ENCODE measurements at places on chromosomes 1 and 21.

- no peak for DNase-seq
Measured at GRCh38 chr1:183375381-183375780, 42.8 kb downstream of the NMNAT2 start.

DNA sequence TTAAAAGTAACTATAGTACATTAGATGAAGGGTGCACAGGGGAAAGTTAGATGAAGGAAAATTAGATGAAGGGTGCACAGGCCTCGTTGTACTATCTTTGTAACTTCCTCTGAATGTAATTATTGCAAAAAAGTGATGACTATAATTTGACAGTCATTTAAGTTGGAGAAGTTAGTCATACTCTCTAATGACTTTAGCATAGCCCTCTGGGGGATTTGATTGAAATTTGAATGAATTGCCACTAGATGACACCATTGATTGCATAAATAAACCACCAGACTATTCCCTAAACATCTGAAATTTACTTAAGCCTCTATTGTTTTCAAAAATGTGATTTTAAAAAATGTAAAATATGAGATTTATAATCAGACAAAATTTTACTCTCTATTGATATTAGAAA, 102.6 kb downstream of the TPR start:
- no peak for DNase-seq

- DNase-seq: peak; percentile 4
Measured at GRCh38 chr1:176119549-176119948, 87.5 kb downstream of the COP1 start.

GRCh38 chr1:227913764-227914721, 33.7 kb downstream of the WNT9A start:
- no peak for DNase-seq

DNA sequence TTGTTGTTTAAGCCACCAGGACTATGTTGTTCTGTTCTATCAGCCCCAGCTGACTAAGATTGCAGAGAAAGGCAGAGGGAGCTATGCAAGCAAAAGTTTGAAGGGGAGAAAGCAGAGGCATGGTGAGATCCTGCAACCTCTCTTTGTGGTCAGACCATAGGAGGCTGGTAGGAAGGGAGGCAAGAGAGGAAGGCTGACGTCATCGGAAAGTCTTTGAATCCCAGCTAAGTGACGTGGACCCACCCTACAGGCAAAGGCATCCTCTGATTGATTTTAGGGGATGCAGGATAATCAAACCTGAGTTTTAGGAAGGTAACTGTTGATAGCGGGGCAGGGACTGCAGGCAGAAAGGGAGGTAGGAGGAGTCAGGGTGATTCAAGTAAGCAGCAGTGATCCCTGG, 23.3 kb upstream of the TNNI1 start:
- DNase-seq: no peak

- no peak for DNase-seq
Measured at GRCh38 chr21:37240978-37241377, 26.2 kb downstream of the VPS26C start.

- no peak for DNase-seq
Measured at GRCh38 chr21:42413093-42413492, 9.4 kb downstream of the UBASH3A start.

- DNase-seq: no peak
Measured at GRCh38 chr1:241895013-241895412, 47.0 kb downstream of the EXO1 start.

GRCh38 chr1:84719543-84720217, 29.4 kb upstream of the SSX2IP start:
- DNase-seq: no peak

GRCh38 chr1:162252214-162252613, 124.4 kb downstream of the SPATA46 start:
- no peak for DNase-seq

- DNase-seq: no peak
Measured at GRCh38 chr1:208903251-208903905, 659.2 kb upstream of the PLXNA2 start.

DNA sequence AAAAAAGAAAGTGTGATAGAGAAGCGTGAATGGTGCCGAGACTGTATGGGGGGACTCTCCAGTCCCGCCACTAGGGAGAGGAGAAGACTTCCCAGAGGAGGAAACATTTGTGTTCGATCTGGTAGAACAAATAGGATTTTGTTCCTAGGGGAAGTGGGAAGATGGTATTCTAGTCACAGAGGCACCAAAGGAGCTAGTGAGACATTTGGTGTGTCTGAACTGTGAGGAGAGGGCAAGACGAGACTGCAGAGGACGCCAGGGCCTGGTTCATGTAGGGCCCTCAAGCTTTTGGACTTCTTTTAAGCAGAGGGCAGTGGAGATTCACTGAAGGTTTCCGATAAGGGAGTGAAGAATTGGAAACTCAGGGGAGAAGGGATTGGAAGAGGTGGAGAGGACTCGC, 2.9 kb downstream of the BTBD19 start:
- DNase-seq: no peak

DNA sequence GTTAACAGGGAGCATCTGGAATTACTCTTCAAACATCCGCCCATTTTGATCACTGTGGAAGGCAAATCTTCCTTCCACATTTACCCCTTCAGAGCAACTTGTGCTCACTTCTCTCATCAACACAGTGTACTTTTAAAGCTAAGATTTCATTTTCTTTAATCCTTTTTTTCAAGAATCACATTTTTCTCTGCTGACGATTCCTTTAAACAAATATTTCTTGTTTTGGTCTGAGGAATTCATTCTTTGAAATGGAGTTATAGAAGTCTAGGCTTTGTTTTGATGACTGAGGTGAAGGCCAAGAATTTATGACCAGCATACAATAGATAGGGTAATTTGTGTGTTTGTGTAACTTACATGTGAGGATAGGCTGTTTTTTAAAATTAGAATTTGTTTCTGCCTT, 25.6 kb downstream of the LRRC42 start:
- no peak for DNase-seq

- DNase-seq: no peak
Measured at GRCh38 chr1:46485564-46486431, 3.8 kb upstream of the DMBX1 start.

DNA sequence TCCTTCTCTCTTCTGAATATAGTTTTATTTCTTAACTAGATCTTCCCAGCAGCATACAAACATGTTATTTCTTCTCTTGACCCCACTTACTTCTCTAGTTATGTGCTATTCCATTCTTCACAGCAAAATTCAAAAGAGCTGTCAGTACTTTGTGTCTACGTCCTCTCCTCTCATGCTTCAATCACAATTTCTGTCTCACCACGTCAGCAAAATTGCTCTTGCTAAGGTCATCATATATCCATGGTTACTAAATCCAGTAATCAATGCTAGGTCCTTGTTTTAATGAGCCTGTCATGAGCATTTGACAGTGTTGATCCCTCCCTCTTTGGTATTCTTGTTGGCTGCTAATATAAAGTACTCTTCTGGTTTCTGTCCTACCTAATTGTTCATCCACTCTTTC, 214.2 kb downstream of the DENND1B start:
- no peak for DNase-seq

- no peak for DNase-seq
Measured at GRCh38 chr21:44764319-44765230, 37.0 kb downstream of the UBE2G2 start.

GRCh38 chr21:43303275-43304178, 123.4 kb downstream of the SIK1 start:
- DNase-seq: no peak

DNA sequence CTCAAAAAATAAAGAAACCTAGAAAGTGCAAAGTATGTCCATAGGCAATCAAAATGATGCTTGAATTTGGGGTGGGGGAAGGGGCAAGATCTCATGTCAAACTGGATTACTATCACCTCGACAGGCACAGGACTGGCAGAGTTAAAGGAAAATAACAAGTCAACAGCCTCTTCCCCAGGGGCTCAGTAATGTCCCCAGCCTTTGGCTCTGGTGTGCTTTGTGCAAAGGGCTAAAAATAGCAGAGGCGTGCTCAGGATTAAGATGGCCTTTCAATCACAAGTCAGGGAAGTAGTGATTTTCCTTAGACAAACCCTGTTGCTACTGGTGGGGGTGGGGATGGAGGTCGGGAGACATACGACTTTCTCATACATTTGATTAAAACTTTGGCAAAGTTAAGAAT, 63.5 kb upstream of the OLIG2 start:
- DNase-seq: no peak

GRCh38 chr1:217944550-217944949, 313.4 kb downstream of the SPATA17 start:
- no peak for DNase-seq

GRCh38 chr21:29018540-29018939, 609 bp downstream of the RWDD2B start:
- DNase-seq: no peak

Measured in LoVo (cell line).